ENCODE measurements at places on chromosomes 11 and 22.

- no peak for DNase-seq
Measured at GRCh38 chr11:35717520-35717919, 54.9 kb downstream of the TRIM44 start.

DNA sequence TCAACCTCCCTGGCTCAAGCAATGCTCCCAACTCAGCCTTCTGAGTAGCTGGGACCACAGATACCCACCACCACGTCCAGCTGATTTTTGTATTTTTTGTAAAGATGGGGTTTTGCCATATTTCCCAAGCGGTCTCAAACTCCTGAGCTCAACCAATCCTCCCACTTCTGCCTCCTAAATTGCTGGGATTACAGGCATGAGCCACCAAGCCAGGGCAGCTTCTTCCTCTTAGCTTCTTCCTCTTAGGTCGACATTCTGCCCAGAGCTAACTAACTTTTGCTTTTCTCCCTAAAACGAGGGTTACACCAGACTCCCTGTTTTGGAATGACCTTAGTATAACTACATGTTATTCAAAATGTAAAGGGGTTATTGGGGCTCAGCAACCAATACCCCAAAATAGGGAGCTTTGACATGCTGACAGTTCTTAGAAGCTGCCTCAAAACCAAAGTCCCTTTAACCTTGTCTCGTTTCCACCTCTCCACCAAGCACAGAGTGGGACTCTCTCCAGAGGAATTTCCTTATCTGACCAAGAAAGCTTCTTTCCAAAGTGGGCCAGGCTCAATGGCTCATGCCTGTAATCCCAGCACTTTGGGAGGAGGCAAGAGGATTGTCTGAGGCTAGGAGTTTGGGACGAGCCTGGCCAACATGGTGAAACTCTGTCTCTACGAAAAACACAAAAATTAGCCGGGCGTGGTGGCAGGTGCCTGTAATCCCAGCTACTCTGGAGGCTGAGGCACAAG, 7.0 kb downstream of the HPS5 start:
- DNase-seq = no peak

GRCh38 chr11:5690216-5690615, 626 bp downstream of the TRIM22 start:
- no peak for DNase-seq

GRCh38 chr11:134181707-134182106, 42.1 kb downstream of the NCAPD3 start:
- no peak for DNase-seq

GRCh38 chr22:19886605-19887255, 32.1 kb upstream of the GNB1L start:
- no peak for DNase-seq

DNA sequence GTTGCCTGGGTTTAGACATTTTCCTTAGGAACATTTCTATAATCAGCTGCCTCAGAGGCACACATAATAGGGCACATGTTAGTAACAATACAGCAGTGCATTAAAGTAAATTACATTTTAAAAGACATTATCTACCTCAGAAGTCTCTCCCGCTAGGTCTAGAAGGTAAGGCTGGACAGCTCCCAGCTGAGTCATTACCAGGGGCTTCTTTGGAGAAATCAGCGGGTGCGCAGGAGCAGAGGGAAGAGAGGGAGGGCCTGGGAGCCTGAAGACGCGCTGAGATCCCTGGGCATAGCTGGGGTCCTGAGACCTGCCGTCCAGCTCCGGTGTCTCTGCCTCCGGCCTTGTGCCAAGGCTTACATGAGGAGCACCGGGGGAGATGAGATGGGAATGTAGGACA, 67.7 kb downstream of the TMPRSS5 start:
- no peak for DNase-seq

GRCh38 chr11:75024764-75025211, 36.1 kb downstream of the NEU3 start:
- no peak for DNase-seq

DNA sequence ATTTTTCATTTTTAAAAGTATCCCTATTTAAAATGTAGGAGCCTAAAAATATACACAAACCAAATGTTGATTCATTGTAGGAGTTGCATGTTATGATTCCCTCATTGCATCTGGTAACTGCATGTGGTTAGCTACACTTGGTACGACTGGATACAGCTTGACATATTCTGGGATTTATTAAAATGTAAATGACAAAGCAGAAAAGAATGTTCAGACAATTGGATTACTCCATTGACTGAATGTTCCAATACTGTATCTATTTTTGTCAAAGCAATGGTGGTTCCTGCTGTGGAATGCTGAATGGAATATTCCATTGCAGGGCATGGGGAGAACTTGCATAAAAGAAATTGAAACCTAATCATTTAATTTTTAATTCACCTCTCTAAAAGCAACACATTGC, 30.8 kb downstream of the BLID start:
- DNase-seq = peak; percentile 83

DNA sequence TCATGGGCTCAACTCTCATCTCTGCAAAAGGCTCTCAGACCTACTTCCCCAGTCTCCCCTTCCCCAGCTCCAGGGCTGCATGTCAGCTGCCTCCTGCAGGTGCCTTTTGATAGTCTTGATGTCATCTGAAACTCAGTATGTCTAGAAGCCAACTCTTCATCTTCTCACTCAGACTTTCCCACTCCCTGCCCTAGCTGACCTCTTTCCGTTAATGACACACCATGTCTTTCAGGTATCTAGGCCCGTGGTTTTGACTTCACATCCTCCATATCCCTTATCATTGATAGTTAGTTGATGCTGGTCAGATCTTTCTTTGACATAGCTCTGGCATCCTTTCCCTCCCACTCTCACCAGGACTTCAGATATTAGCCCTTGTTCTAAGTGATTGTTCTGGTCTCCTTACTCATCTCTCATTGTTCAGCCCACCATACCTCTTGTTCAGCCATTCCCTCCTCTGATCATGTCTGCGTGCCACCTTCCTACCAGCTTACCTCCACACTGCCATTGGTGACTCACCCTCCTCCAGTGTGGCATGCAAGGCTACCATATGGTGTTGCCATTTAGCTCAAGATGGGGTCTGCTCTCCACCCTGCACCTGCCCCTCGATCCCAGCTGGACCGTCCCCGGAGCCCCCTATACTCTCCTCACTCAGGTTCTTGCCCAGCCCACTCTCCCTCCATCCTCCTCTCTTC, 18.4 kb downstream of the TTC12 start:
- no peak for DNase-seq

GRCh38 chr11:113773092-113773415, 438 bp downstream of the ZW10 start:
- no peak for DNase-seq

GRCh38 chr11:65184146-65184545, 2.4 kb downstream of the CAPN1 start:
- DNase-seq = no peak

DNA sequence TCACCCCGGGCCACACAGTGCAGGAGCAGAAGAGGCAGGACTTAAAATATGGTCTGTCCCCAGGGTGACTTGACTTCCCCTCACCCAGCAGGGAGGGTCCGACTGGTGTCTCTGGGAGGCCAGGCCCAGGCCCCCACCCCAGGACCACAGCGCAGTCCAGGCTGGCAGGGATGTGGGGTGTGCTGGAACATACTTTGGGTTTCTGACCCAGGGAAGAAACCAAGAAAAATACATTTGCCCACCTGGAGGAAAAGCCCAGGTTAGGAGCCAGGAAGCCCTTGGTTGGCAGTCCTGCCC, 5.2 kb downstream of the C1QTNF6 start:
- no peak for DNase-seq

GRCh38 chr11:9274499-9275258, 9.5 kb upstream of the DENND5A start:
- DNase-seq = no peak

- DNase-seq = peak; percentile 32
Measured at GRCh38 chr22:19974268-19974861, 32.7 kb upstream of the TXNRD2 start.

DNA sequence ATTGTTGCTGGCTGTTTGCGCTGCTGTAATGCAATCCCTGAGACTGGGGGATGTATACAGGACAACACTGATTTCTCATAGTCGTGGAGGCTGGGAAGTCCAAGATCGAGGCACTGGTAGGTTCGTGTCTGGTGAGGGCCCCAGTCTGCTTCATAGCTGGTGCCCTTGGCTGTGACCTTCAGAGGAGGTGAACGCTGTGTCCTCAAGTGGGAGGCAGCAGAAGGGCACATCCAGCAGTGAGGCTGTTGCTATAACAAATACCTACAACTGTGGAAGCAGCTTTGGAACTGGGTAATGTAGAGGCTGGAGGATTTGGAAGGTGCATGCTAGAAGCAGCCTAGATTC, 21.3 kb downstream of the KRTAP5-5 start:
- DNase-seq = no peak

DNA sequence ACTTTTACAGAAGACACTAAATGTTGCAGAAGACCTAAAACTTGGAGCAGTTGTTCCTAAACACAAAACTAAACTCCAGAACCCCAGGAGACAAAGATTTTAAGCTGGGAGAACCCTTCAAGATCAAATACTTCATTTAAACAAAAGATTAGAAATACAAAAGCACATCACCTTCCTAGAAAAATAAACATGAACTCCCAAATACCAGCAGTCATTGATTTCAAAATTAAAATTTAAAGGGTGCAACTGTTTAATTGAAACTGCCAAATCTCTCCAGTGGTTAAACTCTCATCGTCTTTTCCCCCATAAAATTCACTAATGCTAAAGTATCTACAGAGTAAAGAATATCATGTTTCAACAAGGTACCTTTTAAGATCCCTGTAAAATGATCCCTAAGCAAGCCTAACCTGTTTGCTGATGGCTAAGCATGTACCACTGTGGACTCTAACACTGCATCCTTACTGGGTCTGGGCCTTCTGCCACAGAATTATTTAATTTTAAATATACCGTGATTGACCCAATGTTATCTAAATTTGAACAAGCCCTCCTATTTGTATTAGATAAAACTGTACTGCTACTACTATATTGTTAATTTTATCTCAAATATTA, 53.7 kb upstream of the CCDC34 start:
- no peak for DNase-seq

DNA sequence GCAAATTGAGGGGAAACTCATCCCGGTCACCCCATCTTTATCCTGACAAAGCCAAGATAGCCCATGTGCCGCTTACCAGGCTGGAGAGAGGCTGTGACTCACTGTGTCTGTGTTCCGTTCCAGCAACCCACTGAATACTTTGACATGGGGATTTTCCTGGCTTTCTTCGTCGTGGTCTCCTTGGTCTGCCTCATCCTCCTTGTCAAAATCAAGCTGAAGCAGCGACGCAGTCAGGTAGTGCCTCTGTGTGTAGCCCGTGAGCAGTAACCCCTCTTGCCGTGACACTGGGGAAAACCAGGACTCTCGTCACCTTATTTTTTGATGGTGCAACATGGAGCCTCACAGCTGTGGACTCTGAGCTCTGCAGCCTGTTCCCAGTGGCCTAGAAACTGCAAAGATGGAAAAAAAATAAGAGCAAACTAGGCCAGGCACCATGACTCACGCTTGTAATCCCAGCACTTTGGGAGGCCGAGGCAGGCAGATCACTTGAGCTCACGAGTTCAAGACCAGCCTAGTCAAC, 16.9 kb downstream of the C22orf31 start:
- DNase-seq = no peak

DNA sequence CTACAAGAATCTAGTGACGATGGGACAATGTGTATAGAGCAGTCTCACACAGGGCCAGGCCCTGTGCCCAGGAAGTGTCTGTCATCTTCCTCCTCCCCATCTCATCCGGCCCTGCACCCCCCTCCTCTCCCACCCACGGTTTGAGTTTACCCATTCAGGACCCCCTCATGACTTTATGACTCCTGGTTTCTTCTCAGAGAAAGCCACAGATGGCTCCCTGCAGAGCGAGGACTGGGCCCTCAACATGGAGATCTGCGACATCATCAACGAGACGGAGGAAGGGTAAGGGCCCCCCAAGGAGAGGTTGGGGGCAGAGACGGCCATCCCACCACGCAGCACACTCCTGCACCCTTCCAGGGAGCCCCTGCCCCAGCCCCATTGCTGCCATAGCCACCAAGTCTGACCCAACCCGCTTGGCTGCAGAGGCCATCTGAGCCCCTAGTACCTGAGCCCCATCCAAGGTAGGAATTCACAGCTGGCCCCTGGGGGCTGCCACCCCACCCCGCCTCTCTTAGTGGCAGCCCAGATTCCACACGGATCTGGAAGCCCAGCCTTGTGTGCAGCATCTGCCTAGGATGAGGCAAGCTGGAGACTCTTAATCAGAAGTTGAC, 18.1 kb downstream of the TOM1 start:
- no peak for DNase-seq

DNA sequence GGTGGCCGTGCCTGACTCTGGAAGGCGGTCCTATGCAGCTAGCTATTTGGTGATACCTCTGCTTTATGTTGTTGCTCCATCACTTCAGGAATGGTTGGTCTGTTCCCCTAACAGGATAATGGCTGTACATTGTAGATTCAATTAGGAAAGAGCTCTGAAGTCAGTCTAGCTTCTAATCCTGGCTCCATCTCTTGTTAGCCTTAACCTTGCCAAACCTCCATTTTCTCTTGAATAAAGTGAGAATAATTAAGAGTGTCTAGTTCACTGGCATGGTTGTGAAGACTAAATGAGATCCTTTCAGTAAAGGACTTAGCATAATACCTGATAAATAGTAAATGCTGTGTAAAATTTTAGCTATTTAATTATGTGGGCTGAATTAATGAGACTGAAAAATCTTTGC, 262.5 kb upstream of the ARHGAP20 start:
- DNase-seq = no peak

DNA sequence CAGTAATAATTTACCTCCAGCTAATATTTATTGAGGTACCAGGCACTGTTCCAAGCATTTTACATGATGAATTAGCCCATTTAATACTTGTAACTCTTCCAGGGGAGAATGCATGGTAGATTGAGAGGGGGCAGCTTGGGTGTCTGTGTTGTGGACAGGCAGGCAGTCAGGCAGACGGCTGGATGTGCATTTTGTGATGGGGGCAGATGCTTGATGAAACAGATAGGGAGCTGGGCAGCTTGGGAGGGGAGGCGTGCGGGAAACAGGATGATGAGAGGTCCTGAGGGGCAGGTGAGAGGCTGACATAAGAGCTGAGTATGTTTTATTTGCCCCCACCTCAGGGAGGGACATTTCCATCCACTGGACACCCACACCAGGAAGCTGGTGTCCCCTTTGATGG, 33.1 kb upstream of the SHISAL1 start:
- no peak for DNase-seq
